Caki2 (cell line): ENCODE measurements at places on chromosomes 12 and 14.

DNA sequence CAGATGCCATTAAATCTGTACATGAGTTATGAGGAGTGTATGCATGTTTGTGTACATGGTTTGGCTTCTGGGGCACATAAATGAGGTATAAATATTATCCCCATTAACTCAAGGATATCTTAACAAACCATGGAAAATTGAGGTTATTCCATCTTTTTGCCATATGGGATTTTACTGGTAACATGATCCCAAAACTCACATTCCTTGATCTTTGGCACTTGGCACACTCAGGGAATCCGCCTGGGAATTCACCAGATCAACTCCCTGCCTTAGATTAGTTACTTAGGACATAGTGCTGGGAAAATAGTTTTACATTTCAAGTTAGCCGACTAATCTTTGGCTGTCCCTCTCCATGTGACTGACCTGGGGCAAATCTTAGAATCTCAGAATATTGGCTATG, 16.9 kb downstream of the CDKN1B start:
- DNase-seq: peak; percentile 36

GRCh38 chr12:117148642-117149041, 41.6 kb downstream of the FBXO21 start:
- DNase-seq: no peak

GRCh38 chr12:6632026-6632983, 3.5 kb downstream of the LPAR5 start:
- no peak for DNase-seq

- DNase-seq: peak; percentile 17
These were observed 609.0 kb upstream of the LMO3 start for GRCh38 chr12:17214929-17215328.

DNA sequence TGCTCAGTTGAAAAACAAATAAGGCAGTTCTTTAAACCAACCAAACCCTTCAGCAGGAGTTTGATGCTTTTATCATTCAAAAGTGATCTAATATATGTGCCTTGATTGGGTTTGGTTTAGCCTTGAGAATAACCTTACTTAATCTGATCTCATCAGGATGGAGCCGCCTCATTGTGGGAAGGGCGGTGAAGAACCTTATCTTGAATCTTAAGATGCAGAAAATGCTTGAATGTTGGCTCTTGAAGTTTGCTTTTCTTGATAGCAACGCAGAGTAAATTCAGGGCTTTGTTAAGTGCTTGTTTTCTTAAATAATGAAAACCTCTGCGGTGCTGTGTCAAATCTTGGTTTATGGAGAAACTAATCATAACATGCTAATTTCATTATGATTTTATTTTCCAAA, 138.2 kb downstream of the MON2 start:
- DNase-seq: peak; percentile 31

DNA sequence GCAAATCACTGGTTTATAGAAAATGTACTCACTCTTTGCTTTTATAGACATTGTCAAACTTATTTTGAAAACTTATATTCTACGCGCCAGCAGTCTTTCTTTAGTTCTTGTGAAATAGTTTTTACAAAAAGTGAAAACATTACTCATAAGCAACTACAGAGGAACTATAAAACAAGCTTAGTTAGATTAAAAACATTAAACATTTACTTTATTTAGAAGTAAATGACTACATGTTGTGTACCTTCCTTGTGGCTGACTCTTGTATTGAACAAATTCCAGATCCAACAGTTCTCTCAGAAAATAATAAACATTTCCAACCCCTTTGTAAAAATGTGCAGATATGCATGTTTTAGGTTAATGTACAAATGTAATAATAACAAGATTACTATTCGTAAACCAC, 198.5 kb downstream of the SOX5 start:
- no peak for DNase-seq

DNA sequence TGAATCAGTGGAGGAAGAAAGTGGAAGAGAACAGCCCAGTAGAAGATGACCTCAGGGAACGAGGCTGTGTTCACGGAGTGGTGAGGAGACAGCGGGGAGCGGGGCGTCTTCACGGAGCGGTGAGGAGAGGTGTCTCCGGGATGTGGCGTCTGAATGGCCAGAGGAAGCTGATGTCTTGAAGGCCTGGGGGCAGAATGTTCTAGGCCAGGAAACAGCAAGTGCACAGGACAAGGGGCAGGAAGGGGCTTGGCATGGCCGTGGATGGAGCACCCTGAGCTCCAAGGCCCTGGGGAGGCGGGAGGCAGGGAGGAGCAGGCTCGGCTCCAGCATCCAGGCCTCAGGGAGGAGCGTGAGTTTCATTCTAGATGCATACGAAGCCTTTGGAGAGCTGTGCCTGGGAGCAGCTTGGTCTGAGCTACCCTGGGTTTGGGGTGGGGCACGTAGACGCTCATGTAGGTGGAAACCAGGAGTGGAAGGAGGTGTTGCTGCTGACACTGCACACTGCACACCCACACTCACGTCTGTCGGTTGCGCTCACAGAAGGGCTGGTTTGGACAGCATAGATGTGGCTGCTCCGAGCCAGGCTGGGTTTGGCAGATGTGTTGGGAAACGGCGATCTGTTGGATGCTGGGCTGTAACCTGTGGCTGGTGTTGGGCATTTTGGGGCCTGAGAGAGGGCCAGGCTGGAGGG, 131.6 kb downstream of the ADGRD1 start:
- DNase-seq: no peak

DNA sequence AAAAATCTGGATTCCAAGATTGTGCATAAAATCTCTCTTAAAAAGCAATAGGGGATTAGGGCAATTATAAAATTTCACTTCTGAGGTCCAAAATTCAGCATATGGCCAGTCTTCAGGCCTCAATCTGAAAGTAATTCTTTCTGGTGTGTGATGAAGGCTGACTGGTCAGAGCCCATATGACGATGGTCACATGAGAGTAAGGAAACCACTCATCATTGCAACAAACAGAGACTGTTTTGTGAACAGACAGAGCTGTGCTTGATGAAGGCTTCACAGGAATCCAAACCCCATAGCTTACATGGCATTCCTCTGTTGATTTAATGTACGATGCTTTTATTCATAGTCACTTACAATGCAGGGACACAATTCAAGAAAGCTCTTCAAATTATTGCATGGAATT, 238.1 kb downstream of the APAF1 start:
- no peak for DNase-seq

GRCh38 chr14:88683119-88683518, 109.6 kb downstream of the EML5 start:
- no peak for DNase-seq

DNA sequence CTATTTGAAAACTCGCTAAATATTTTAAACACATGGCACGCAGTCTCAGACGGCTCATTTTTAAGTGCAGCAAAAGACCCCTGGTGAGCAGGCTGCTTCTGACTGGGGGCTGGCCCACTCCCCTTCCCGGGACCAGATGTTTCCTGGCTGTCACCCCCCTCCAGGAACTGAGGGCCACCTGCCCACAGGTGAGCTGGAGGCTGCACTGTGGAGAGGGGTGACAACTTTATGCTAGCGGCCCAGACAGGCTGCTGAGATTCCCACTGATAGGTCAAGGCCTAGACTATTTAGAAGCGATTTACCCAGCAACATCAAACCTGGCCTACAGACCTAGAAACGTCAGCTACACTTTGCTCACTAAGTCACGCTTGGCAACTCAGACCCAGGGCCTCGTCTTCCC, 92.1 kb downstream of the BCL11B start:
- DNase-seq: no peak

DNA sequence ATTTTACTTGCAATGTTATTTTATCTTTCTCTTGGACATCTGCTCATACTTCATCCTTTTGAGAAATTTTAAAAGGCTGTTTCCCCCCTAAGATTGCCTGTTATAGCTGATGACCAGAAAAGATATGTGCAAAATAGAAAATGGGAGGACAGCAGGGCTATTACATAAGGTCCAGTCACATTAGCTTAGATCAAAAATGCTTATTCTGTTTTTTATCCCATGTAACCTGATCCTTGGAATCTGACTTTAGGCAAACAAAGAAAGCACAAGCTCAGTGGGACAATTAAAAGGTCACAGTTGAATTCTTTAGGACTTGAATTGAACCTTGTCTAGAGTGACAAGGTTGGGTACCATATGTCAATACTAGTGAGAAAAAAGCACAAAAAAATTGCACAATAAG, 65.1 kb upstream of the TRHDE start:
- DNase-seq: no peak

- DNase-seq: peak; percentile 20
These were observed 60.4 kb upstream of the FAR2 start for GRCh38 chr12:29088611-29089219.

DNA sequence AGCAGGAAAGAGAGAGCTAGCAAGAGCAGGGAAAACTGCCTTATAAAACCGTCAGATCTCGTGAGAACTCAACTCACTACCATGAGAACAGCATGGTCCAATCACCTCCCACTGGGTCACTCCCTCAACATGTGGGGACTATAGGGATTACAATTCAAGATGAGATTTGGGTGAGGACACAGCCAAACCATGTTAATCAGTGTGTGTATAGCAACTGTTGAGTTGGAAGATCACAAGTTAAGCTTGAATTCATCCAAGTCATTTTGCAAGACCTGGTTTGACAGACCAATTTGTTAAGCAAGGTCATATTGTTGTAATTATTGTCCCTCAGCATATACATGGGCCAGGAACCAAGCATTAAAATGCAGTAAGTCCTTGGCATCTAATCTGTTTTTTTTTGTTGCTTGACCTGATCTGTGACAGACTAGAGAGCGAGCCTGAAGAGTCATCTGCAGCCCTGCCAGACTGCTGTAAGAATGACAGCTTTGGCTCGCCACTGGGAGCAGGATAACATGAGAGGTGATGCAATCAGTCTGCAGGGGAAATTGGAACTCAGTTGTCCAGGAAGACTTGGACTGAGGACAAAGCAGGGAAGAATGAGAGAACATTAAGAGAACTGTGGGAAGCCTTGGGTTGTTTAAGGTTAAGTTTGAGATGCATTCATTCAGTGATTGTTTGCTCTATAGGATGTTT, 297.6 kb upstream of the SEL1L start:
- DNase-seq: no peak

DNA sequence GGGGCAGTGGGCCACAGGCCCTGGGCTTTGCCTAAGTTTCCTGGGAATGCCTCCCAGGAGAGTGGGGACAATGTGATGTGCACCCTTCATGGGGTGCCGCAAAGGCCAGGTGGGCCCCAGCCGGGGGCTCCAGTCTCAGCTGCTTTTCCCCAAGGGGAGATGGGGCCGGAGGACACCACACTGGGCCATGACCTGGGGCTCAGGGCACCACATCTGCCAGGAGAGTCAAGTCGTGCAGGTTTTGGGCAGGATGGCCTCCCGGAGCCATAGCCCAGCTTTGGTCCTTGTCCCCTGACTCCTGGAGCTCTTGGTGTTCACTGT, 12.2 kb downstream of the HIP1R start:
- DNase-seq: no peak

DNA sequence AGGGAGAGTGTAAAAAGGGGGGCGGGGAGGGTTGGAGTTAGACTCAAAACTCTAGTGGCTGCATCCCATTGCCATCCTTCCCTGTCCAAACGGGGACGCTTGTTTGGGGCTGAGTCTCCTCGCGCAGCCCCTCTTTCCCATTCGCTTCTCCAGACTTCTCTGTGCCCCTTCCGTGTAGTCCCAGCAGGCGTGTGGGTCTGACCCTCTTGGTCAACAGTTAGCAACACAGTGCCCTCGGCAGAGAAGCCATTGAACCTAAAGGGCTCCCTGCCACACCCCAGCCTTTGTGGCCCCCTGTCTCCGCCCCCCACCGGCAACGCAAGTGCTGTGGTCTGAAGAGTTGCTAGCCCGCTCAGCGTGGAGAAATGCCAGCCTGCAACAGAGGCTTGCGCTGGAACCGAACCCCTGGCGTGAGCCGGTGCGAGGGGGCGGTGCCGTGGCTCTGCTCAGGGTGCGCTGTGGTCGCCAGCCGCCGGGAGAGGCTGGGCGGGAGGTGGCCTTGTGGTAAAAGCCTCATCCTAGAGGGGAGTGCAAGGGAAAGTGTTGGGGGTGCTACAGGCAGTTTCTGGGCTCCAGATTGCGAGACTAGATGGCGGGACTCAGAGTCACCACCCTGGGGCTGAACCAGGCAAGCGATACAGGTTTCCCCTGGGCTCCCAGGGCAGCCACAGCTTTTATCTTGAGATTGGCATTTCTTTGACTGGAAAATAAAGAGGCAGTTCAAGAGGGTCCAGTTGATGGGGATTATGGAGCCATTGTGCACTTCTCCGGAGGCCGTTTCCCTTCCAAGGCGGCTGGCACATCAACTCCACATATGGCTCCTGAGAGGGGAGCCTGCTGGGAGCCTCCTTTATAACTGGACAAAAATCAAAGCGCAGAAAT, 2.1 kb downstream of the PLXNC1 start:
- DNase-seq: no peak

GRCh38 chr12:49973361-49973830, 649 bp downstream of the AQP6 start:
- DNase-seq: no peak

DNA sequence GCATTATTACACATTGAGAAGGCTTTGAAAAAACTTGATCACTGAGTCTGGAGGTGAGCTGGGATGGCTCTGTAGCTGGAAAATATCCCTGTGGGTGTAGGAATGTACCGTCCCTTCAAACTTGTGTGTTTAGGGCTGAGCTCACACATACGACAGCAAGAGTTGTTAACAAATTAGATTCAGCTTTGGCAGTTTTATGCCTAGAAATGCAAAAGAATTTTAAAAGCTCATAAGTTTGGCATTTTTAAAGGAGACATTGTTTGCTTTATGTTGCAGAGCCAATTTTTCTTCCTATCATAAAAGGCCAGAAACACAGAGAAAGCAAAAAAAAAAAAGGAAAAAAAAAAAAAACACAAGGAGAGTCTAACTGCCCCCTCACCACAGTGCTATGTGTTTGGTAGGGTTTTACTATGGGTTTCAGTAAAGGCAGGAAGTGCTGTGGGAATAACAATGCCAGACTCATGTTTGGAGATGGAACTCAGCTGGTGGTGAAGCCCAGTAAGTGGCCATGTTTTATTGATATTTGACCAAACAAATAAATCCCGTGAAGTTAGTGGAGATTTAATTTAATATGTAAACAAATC, 78.4 kb downstream of the DAD1 start:
- no peak for DNase-seq

- DNase-seq: no peak
These were observed 255.0 kb upstream of the NPAS3 start for GRCh38 chr14:32683679-32684078.

GRCh38 chr12:116194935-116195431, 82.5 kb downstream of the MED13L start:
- DNase-seq: no peak

DNA sequence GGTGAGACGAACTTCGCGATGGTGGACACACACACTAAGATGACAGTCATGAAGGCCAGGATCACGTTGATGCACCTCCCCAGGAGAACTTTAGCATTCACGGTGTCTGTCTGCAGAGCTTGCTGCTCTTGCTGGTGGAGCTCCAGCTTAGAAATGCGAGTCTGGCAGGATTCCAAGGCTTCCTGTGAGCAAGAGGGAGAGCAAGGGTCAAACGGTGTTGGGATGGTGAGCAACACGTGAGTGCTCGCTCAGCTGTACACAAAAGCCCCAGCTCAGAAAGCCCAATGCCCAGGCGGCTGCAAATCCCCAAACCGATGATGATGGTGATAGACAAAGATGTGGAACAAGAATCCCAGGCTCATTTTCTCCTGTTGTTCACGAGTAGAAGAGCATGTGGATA, 78.8 kb downstream of the TMCC3 start:
- DNase-seq: peak; percentile 79

- DNase-seq: no peak
These were observed 86.8 kb downstream of the SPRING1 start for GRCh38 chr12:116651089-116651488.
